ENCODE measurements at places on chromosomes 2 and 18.

- no peak for DNase-seq
These were observed 248.9 kb downstream of the GLI2 start for GRCh38 chr2:120984452-120985173.

- DNase-seq: no peak
These were observed 25.6 kb upstream of the FAM124B start for GRCh38 chr2:224427471-224427870.

GRCh38 chr2:198055716-198056115 is 251.3 kb downstream of the PLCL1 start:
- DNase-seq: no peak

- no peak for DNase-seq
These were observed at the start of gene SCTR for GRCh38 chr2:119523952-119524694. SCTR (minus strand) TSS chr2:119524483; CDS start chr2:119524226, 257 bp downstream.

DNA sequence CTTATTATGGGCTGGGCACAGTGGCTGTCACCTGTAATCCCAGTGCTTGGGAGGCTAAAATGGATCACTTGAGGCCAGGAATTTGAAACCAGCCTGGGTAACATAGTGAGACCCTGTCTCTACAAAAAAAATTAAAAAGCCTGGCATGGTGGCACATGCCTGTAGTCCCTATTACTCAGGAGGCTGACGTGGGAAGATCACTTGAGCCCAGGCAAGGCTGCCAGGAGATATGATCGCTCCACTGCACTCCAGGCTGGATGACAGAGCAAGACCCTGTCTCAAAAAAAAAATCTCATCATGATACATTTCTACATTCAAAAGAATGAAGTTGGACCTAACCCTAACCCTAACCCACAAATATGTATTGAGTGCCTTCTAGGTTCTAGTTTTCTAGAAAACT is 20.2 kb upstream of the CYP27A1 start:
- DNase-seq: no peak

- no peak for DNase-seq
These were observed 207.0 kb upstream of the AGAP1 start for GRCh38 chr2:235286622-235287374.

Measured in activated T-cell treated with anti-CD3 and anti-CD28 coated beads for 1 hour (primary cell).